Ascending aorta (tissue), 2 donors: ENCODE measurements at places on chromosomes 11 and 22. TPM values are rescaled to one million over a fixed set of nuclear protein-coding genes. Genes with fewer than 3 reads are reported as not detected.

The CEND1 gene
- total RNA-seq, result not detected

The MRPL48 gene
- not detected for total RNA-seq

The SAA4 gene
- not detected for total RNA-seq

The GPHA2 gene
- not detected for total RNA-seq

The OR52I2 gene
- total RNA-seq, result not detected

The OR56A4 gene
- total RNA-seq, result not detected

The APLNR gene
- 15.1 TPM for total RNA-seq

The ABTB2 gene
- total RNA-seq, result 7.9 TPM

The BET1L gene
- 42.3 TPM for total RNA-seq

- DNase-seq, result no peak
- H3K27ac ChIP-seq, result no peak overlapping the region
- H3K27me3 ChIP-seq, result no peaks in the 10 kb centered on the region
Observed at GRCh38 chr11:71379701-71380100, 68.5 kb downstream of the DHCR7 start.

DNA sequence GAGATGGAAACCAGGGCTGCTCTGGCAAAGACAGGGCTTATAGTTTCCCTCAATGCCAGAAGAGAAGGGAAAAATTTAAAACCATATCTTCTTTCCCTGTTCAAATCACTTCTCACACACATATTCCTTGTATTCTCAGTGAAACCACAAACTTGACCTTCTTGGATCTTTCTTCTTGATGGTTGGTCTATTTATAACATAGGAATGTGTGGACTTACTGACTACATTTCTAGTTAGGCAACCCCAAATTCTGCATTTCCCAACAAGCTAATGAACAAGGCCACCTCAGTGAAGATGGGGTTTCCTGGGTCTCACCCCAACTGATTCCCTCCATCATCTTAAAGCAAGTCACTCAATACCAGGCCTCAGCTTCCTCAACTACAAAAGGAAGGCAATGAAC, 3.8 kb upstream of the QSER1 start:
- DNase-seq, result no peak
- no peaks in the 10 kb centered on the region for H3K4me1 ChIP-seq
- H3K27me3 ChIP-seq, result no peaks in the 10 kb centered on the region

GRCh38 chr22:38203090-38203810, 1.5 kb downstream of the MAFF start:
- DNase-seq, result no peak
- peaks cover 19% of the 10 kb centered on the region for H3K4me1 ChIP-seq
- H3K27ac ChIP-seq, result peak overlapping the region; percentile 99

- no peak overlapping the region for H3K4me3 ChIP-seq
- H3K27ac ChIP-seq, result no peak overlapping the region
- no peaks in the 10 kb centered on the region for H3K27me3 ChIP-seq
- no peaks in the 10 kb centered on the region for H3K36me3 ChIP-seq
Observed at GRCh38 chr11:12606597-12606996, 67.6 kb upstream of the TEAD1 start.

- DNase-seq, result no peak
- H3K4me3 ChIP-seq, result no peak overlapping the region
- peak overlapping the region; percentile 30 for H3K27ac ChIP-seq
- H3K36me3 ChIP-seq, result peaks cover 11% of the 10 kb centered on the region
- H3K27me3 ChIP-seq, result no peaks in the 10 kb centered on the region
Observed at GRCh38 chr22:31585161-31585859, 76.7 kb downstream of the PISD start.

GRCh38 chr11:75174781-75175370, 24.0 kb downstream of the SLCO2B1 start:
- H3K27ac ChIP-seq, result peak overlapping the region; percentile 33
- no peaks in the 10 kb centered on the region for H3K36me3 ChIP-seq
- H3K4me1 ChIP-seq, result no peaks in the 10 kb centered on the region
- no peak overlapping the region for H3K4me3 ChIP-seq
- DNase-seq, result peak; percentile 31

DNA sequence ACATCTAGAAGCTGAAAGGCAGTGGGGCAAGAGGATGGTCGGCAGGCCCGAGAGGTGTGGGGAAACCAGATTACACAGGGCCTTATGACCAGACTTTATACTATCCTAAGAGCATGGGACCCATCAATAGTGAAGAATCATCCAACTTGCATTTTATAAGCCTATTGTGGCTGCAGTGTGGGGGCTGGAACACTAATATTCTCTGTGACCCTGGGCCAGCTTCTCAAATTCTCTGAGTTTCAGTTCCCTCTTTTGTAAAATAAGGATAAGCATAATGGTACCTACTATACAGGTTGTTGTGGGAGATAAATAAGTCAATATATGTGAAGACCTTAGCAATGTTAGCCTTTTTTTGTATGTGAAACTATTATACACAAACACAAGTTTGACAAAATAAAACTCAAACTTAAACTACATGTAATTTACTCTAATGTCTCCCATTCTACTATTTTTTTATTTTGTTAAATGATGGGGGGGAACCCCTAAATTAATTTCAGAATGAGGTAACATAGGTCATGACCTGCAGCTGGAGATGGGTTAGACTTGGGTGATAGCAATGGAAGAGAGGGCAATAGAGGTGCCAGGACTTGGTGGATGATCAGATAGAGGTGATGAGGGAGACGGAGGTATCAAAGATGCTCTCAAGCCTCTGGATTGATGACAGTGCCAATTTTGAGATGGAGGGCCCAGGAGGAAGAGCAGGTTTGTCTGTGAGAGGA, 30.1 kb downstream of the SMCO4 start:
- no peak overlapping the region for H3K27ac ChIP-seq
- DNase-seq, result no peak
- H3K4me1 ChIP-seq, result no peaks in the 10 kb centered on the region
- no peaks in the 10 kb centered on the region for H3K36me3 ChIP-seq
- no peak overlapping the region for H3K4me3 ChIP-seq
- H3K27me3 ChIP-seq, result no peaks in the 10 kb centered on the region

GRCh38 chr11:101686514-101686913, 102.7 kb upstream of the TRPC6 start:
- no peak overlapping the region for H3K4me3 ChIP-seq
- no peak for DNase-seq
- H3K27me3 ChIP-seq, result no peaks in the 10 kb centered on the region
- no peak overlapping the region for H3K27ac ChIP-seq

DNA sequence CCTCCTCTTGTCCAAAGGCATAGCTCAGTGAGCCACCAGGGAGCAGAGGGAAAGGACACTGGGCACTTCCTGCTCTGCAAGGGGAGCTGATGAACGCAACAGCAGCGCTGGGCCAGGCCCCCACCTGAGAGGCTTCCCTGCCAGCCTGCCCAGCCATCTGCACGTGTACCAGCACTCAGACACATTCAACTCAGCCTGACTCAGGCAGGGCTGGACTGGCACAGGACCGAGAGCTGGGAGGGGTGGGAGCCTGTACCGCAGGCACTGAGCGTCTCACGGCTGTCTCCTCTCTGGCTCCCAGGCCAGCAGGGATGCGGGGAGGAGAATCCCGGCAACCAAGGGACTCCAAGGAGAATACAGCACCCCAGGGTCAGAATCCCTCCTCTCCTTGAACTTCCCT, 411.8 kb downstream of the CTTN start:
- no peak overlapping the region for H3K4me3 ChIP-seq
- no peak for DNase-seq

DNA sequence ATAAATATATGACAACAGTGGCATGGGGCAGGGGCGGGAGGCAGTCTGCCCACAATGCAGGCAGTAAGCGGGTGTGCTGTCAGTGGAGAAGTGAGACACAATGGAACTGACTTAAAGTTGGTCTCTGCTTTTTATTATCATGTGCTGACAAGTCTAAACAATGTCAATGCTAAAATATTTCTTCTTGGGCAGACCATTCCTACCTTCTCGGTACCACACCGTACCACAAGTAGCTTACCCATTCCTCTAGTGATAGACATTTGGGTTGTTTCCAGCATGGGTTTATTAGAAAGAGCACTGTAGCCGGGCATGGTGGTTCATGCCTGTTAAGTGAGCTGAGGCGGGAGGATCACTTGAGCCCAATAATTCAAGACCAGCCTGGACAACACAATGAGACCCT, 2.6 kb upstream of the CHADL start:
- no peak overlapping the region for H3K4me3 ChIP-seq
- DNase-seq, result no peak
- H3K4me1 ChIP-seq, result no peaks in the 10 kb centered on the region
- H3K27me3 ChIP-seq, result no peaks in the 10 kb centered on the region

- H3K36me3 ChIP-seq, result no peaks in the 10 kb centered on the region
- DNase-seq, result no peak
- no peak overlapping the region for H3K27ac ChIP-seq
- H3K27me3 ChIP-seq, result no peaks in the 10 kb centered on the region
Observed at GRCh38 chr22:38921120-38921519, 36.3 kb upstream of the APOBEC3A start.

DNA sequence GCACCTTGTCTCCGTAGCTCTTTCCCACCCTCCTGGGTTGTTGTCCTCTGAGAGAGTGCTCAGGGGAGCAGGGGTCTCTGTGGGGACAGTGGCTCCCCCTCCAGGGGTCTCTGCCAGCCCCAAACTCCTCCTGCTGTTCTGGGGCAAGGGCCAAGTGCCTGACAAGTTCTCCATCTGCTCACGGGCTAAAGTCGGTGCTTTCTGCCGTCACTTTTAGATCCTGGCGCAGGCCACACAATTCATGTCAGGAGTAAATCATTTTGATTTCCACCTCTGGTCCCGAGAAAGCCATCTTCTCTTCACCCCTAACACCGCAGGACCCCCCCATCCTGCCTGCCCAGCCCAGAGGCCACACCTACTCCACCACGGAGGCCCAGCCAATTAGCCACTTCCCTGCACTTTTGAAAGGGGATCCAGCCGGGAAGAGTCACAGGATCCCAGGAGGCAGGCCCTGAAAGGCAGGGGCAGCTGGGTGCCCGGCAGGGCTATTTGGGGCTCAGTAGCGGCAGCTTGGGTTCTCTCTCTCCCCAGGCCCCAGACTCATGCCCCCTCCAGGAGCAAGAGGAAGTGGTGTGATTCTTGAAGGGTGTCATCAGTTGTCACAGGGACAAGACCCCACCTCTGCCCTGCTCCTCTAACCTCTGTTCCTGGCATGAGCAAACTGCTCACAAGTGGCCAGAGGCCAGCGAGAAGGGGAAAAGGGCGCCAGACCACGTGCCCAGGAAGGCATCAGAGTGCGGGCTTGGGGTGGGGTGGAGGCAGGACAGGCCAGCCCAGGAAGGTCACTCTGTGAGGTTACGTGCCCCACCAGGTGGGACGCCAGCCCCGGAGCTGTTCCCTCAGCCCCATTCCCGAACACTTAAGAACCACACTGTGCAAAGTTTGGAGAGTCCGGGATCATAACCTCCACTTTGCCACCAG, 1.3 kb downstream of the MACROD1 start:
- peak overlapping the region; percentile 65 for H3K27ac ChIP-seq
- no peak for DNase-seq
- H3K4me3 ChIP-seq, result peak overlapping the region; percentile 82
- H3K27me3 ChIP-seq, result no peaks in the 10 kb centered on the region

DNA sequence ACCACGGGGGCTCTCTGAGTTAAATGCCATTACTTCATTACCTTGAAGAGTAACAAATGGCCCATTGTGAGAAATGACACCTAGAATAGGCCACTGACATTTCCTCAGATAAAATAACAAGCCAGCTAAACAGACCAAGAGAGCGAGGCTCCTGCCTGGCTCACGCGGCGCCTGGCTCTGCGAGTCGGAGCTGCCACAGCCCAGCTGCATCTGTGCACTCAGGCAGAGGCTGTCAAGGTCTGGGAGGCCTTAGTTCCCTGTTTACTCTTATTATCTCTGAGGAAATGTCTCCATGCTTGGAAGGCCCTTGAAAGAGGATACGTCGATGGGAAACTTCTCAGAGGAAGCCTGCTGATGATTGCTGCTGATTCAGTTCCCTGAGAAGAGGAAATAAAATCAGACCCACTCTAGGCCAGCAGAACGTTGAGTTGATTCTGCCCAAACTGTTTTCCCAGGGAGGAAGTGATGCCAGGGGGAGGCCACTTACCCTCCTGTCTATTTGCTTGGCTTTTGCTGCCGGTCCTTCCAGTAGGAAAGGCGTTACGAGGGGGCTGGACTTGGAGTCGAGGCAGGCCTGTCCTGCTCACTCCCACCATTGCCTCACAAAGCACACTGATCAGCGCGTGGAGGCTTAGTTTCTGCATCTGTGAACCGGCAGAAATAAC, 208.8 kb downstream of the TBC1D22A start:
- no peaks in the 10 kb centered on the region for H3K4me1 ChIP-seq
- H3K36me3 ChIP-seq, result peaks cover 13% of the 10 kb centered on the region
- no peaks in the 10 kb centered on the region for H3K27me3 ChIP-seq
- H3K27ac ChIP-seq, result peak overlapping the region; percentile 53

- DNase-seq, result peak; percentile 27
- H3K27me3 ChIP-seq, result no peaks in the 10 kb centered on the region
Observed at GRCh38 chr22:43154887-43155536, 3.7 kb downstream of the TSPO start.

GRCh38 chr22:20271114-20271994, 3.2 kb upstream of the RTN4R start:
- peaks cover 10% of the 10 kb centered on the region for H3K4me1 ChIP-seq
- no peak overlapping the region for H3K4me3 ChIP-seq
- no peak for DNase-seq
- no peak overlapping the region for H3K27ac ChIP-seq
- no peaks in the 10 kb centered on the region for H3K27me3 ChIP-seq

GRCh38 chr11:120144501-120144900, 6.6 kb upstream of the TRIM29 start:
- no peaks in the 10 kb centered on the region for H3K27me3 ChIP-seq
- H3K36me3 ChIP-seq, result no peaks in the 10 kb centered on the region
- H3K4me3 ChIP-seq, result no peak overlapping the region
- H3K4me1 ChIP-seq, result no peaks in the 10 kb centered on the region
- DNase-seq, result no peak

GRCh38 chr11:19959210-19959609, 201.1 kb downstream of the DBX1 start:
- peaks cover 13% of the 10 kb centered on the region for H3K36me3 ChIP-seq
- peaks cover 10% of the 10 kb centered on the region for H3K4me1 ChIP-seq
- no peaks in the 10 kb centered on the region for H3K27me3 ChIP-seq
- no peak overlapping the region for H3K27ac ChIP-seq
- no peak overlapping the region for H3K4me3 ChIP-seq

GRCh38 chr11:3929232-3929631, 73.8 kb downstream of the STIM1 start:
- H3K27ac ChIP-seq, result no peak overlapping the region

GRCh38 chr11:61610905-61611304, 30.0 kb upstream of the SYT7 start:
- H3K4me1 ChIP-seq, result no peaks in the 10 kb centered on the region
- H3K4me3 ChIP-seq, result no peak overlapping the region
- DNase-seq, result no peak

GRCh38 chr11:107131756-107132155, 113.5 kb upstream of the GUCY1A2 start:
- DNase-seq, result no peak
- no peak overlapping the region for H3K27ac ChIP-seq
- H3K36me3 ChIP-seq, result no peaks in the 10 kb centered on the region

- no peak for DNase-seq
- peak overlapping the region; percentile 90 for H3K27ac ChIP-seq
- peaks cover 9% of the 10 kb centered on the region for H3K36me3 ChIP-seq
- peaks cover 32% of the 10 kb centered on the region for H3K4me1 ChIP-seq
- H3K4me3 ChIP-seq, result peak overlapping the region; percentile 76
- H3K27me3 ChIP-seq, result no peaks in the 10 kb centered on the region
Observed at GRCh38 chr11:72721689-72722049, 30.5 kb downstream of the ARAP1 start.

GRCh38 chr11:19200410-19201201, 1.2 kb downstream of the CSRP3 start:
- DNase-seq, result no peak
- no peaks in the 10 kb centered on the region for H3K27me3 ChIP-seq
- no peak overlapping the region for H3K4me3 ChIP-seq
- H3K36me3 ChIP-seq, result no peaks in the 10 kb centered on the region
